ENCODE measurements at places on chromosomes 2 and 18.

DNA sequence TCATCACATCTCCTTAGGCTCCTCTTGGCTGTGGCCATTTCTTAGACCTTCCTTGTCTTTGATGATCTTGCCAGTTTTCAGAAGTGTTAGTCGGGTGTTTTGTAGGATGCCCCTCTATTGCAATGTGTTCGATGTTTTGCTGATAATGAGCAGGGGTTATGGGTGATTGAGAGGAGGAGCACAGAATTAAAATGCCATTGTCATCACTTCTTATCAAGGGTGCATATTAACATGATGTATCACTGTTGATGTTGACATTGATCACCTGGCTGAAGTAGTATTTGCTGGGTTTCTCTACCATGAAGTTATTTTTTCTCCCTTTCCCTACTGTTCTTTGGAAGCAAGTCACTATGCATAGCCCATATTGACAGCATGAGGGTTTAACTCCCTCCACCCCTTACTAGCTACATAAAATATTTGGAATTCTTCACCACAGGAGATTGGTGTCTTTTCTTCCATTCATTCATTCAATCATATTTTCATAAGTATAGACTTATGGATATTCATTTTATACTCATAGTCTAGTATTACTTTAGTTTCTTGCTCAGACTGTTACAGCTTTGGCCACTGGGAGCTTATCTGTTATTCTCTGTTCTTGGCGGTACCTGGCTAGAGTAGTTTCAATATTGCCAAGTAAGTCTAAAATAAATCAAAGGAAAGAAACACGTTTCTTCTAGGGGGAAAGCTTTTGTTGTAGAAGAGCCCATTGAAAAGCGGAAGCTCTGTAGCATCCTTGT is 54.5 kb upstream of the TMEM87B start:
- no peak for DNase-seq

- DNase-seq: peak; percentile 78
Observed at GRCh38 chr18:58529714-58530354, 99.1 kb downstream of the ALPK2 start.

- no peak for DNase-seq
Observed at GRCh38 chr2:172098650-172099471, 3.8 kb downstream of the DLX2 start.

- no peak for DNase-seq
Observed at GRCh38 chr2:42960002-42960841, 167.8 kb upstream of the HAAO start.

DNA sequence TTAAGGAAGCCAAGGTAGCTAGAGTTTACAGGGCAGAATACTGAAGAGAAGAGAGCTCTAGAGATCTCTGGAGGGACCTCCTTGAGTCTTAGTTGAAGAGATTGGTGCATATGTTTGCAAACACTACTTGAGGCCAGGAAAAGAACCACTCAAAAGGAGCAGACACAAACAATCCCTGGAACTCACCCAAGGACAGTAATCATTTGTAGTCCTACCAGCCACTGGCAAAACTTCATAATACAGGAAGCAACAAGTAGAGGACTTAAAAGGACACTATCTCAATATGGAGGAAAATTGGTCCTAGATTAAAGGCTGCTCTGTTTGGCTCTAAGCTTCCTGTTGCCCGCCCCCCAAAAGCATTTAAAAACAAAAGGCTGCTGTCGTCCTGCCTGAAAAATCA is 46.9 kb upstream of the UBXN4 start:
- no peak for DNase-seq

DNA sequence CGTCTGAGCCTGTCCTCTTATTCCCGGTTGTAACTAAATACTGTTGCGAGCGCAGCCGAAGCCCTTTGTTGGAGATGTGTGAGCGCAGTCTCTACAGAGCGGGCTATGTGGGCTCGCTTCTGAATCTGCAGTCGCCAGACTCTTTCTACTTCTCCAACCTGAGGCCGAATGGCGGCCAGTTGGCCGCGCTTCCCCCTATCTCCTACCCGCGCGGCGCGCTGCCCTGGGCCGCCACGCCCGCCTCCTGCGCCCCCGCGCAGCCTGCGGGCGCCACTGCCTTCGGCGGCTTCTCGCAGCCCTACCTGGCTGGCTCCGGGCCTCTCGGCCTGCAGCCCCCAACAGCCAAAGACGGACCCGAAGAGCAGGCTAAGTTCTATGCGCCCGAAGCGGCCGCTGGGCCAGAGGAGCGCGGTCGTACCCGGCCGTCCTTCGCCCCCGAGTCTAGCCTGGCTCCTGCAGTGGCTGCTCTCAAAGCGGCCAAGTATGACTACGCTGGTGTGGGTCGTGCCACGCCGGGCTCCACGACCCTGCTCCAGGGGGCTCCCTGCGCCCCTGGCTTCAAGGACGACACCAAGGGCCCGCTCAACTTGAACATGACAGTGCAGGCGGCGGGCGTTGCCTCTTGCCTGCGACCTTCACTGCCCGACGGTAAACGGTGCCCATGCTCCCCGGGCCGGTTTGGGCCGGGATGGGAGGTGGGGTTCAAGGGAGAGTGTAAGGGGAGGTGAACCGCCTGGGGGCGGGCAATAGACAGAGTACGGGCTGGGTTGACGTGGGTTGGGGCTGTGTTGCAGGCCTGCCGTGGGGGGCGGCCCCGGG is at the start of gene HOXD12:
Gene HOXD12 (plus strand): TSS at position 68 of the 819 bp plus-strand sequence. CDS start 7 bp downstream, at position 75.
- DNase-seq: no peak
